ENCODE measurements at places on chromosomes 4 and X.

- no peak for DNase-seq
These were observed 848.1 kb upstream of the FRG1 start for GRCh38 chr4:189092581-189092980.

DNA sequence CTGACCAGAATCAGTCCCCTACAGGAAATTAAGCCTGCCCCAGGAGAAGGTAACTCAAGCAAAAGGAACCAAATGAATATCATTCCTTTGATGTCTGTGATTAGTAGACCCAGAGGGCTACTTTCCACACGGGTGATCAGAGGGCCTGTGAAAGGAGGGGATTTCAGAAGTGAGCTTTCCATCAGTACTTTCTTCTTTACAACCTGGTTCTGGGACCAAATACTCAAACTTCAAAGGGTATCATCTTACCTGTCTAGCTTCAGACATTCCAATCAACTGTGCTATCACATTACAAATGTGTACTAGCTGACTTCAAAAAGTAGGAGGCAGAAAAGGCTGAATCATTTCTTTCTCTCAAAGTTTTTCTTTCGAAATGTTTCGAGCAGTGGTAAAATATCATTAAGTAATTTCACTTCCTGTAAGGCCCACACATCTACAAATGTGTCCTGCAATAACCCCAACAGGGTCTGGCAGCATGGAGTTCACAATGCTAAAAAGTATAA lies 23.9 kb downstream of the ACSL4 start:
- DNase-seq = peak; percentile 34

GRCh38 chrX:120751683-120752082 lies 121.8 kb upstream of the C1GALT1C1 start:
- DNase-seq = no peak

DNA sequence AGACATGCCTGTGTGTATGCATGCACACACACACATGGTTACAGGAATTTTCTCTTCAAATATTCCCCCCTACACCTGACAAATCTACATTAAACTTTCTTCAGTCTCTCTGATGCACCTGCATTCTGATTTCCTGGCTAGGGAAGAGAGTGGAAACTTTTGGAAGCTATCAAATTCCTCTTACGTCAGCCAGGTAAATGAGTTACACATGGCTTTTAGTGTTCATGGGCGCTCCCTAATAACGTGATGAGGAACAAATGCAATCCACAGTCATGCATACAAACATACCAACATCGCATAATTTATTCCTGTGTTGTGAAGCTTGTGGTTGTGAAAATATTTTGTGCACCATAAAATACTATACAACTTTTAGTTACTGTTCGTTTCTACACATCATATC lies 34.9 kb downstream of the BMP3 start:
- no peak for DNase-seq

DNA sequence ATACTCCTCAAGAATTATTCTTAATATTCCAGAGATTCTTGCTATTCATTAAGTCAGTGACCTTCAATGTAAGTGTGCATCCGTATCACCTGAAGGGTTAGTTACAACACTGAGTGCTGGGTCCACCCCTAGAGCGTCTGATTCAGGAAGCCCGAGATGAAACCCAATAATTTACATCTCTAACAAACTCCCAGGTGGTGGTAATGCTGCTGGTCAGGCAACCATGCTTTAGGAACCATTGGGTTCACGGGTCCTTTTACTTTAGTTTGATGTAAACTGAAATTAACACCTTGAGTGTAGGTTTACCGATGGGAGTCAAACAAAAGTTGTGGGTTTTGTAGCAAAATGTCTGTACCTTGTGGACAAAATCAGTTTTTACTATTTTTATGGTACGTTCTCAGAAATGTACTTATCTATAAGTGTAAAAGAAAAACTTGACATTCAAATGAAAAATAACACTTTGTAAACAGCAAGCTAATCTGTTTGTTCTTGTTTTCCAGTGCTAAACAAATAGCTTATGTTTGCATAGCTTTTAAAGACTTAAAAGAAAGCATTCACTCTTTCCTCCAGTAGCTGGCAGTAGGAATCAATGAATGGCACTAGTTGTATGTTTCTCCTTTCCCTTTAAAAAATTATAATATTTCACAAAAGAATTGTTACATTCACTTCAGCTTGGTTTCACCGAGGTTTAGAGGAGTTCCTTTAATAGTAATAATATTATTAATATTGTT lies 32.7 kb downstream of the ACE2 start:
- no peak for DNase-seq

GRCh38 chr4:9994246-9994847 lies 26.9 kb downstream of the SLC2A9 start:
- no peak for DNase-seq

- no peak for DNase-seq
These were observed 1.3 kb upstream of the EOLA2 start for GRCh38 chrX:149939655-149939904.

All from HFFc6 (cell line).